ENCODE measurements at places on chromosomes 7 and 10.

DNA sequence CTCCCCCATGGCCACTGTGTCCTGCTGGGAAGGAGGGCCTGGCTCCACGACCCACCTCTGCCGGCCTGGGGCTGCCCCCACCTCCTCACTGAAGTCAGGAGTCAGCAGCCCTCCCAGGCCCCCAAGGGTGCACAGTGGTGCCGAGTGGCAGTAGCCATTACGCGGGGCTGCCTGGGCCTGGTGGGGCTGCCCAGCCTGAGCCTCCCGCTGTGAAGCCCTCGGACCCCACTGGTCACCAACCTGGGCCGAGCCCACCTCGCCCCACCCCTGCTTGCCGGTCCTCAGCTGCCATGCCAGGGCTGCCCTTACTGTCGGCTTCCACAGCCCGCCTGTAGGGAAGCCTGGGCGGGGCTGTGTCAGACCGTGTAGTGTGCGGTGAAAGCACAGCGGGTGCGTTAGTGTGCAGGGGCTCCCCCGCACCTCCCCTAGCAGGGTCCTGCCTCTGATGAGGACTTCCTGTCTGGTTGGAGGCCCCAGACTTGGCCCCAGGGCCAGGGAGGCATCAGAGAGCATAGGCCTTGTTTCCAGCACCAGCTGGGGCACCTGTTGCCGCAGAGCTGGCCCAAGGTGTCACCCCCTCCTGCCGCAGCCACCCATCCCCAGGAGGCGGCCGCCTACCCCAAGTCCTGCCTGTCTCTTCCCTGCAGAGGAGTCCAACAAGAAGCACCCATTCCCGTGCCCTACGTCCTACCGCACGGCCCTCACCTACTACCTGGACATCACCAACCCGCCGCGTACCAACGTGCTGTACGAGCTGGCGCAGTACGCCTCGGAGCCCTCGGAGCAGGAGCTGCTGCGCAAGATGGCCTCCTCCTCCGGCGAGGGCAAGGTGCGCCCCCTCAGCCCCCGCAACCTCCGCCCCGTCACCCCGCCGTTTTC lies 10.0 kb downstream of the TMEM120A start:
- no peak for DNase-seq

DNA sequence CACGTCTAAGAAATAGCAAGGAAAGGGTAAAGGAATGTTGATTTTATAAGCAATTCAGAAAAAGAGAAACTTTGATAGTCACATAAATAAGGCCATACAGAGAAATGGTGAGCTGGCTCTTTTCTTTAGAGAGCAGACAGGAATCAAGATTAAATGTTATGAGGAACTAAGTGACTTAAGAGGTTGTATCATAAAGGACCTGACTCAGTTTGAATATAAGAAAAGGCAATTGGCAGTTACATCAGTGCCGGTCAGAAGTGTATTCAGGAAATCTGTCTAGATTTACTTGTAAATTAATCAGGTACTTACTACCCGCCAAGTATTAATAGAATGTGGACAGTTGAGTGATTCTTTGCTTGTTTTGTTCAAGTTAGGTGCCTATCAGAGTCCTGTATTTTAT lies 2.1 kb downstream of the MRPL32 start:
- no peak for DNase-seq

- no peak for DNase-seq
Measured at GRCh38 chr10:125846894-125847293, 23.5 kb downstream of the BCCIP start.

DNA sequence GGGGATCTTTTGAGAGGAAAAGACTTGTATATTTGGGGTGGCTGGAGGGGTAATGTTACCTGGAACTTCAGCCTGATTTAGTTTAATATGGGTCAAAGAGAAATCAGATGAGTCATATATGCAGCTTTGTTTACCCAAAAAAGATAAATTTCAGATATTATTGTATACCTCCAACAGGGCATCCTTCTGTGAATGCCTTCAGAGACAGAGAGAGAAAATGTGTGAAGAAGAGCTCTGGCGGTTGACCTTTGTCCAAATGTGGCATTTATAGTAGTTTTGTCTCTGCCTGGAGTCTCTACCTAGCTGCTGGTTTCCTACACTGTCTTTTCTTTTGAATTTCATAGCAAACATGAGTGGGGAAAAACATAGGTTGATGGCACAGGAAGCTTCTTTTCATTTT lies 21.6 kb downstream of the LRMDA start:
- DNase-seq = no peak

DNA sequence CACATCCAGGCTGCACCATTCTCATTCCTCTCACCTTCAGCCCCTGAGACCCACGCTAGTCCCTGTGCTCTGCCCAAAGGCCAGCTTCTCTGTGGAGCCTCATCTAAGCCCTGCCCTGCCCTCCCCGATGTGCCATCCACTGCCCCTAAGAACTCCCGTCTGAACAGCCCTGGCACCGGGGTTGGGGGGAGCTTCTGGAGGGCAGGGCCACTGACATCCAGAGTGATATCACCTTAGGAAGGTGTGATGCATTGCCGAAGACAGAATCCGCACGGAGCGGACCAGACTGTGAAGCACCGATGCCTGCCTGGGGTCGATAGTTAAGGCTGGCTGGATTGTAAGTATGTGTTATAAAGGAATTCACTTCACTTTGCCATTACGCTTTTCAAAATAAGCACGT lies 511.0 kb downstream of the PTPRN2 start:
- DNase-seq = no peak

- no peak for DNase-seq
Measured at GRCh38 chr7:24141874-24142509, 142.0 kb upstream of the NPY start.

GRCh38 chr10:48523212-48523819 lies 81.6 kb downstream of the ARHGAP22 start:
- no peak for DNase-seq

GRCh38 chr7:135682191-135682590 lies 19.9 kb downstream of the STMP1 start:
- DNase-seq = no peak

DNA sequence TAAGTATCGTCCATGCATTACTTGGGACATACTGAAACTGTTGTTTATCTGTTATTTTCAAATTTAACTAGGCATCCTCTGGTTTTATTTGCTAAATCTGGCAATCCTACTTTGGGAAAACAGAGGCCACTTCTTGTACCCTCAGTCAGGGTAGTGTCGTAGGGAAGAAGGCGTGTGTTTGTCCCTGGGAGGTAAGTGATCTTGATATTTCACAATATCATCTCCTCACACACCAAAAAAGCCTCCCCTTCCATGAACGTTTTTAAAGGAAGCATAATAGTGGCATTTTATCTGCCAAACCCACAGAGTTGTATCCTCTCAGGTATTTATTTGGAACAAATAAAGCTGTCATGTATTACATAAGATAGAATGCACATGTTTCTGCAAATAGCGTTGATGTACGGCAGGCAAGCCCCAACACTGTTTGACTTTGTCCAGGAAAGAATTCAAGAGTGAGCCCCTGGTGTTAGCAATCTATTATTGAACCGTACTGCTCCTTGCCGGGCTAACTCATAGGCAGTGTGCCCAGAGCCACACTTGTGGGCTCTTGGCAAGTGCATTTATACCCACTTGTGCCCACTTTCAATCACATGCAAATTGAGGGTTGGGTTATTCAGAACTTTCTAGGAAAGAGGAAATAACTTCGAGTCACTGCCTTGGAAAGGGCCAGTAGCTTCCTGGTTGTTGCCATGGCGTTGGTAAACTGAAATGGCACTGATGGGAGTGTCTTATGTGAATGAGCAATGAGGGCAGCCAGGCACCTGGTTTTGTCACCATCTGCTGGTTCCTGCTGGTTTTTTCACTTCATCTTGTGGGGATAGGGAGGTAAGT lies 266.0 kb downstream of the USP6NL start:
- DNase-seq = no peak

DNA sequence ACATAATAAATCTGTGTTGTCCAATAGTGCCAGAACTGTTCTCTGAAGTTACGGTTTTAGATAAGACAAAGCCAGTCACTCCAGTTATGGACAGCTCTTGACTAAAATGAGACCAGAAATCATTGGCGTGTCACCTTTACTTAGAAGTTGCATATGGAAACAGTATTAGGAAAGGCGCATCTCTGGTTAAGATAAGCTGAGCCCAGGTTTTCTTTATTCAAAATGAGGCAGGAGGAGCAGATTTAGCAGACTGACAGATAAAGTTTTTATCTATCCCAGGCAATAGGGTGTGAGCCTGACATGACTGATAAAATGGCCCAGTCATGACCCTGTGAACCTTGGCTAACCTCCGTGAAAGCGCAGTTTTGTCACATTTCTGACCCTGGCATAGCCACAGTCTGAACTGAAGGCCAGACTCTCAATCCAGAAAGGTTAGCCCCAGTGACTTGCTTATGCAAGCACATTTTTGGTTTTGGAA lies 4.2 kb downstream of the CYP26A1 start:
- DNase-seq = no peak

- no peak for DNase-seq
Measured at GRCh38 chr7:117803476-117803875, 69.8 kb downstream of the CTTNBP2 start.
